ENCODE measurements at places on chromosomes 11 and 22.

DNA sequence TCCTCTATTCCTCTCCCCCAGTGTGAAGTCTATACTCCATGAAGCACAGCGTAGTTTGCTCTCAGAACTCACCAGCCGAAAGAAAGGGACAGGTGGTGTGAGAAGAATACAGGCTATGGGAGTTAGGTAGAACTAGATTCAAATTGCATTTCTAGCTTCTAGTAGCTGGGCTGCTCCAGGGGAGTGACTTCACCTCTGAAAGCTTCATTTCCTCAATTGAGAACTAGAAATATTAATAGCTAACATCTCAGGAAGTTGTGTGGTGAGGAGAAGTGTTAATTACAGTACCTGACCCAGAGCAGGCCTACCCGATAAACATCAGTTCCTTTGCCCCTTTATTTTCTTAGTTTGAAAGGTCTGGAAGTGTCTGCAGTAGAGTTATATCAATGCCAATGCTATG is 484.7 kb upstream of the TENM4 start:
- DNase-seq = no peak

GRCh38 chr11:119029340-119030028 is 1.2 kb downstream of the SLC37A4 start:
- DNase-seq = peak; percentile 45

DNA sequence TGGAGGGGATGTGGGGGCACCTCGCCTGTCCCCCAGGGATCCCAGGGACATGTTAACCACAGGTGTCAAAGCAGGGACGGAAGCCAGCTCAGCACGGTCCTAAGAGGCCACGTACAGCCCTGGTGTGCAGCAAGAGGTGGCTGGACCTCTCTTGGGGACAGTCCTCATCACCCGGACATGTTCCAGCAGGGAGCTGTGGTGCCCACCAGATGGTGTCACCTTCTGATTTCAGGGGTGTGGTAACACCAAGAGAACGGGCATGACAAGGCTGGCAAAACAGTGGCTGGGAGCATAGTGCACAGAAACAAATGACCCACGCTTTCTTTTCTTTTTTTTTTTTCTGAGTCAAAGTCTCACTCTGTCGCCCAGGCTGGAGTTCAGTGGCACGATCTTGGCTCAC is 25.6 kb upstream of the COMT start:
- no peak for DNase-seq

DNA sequence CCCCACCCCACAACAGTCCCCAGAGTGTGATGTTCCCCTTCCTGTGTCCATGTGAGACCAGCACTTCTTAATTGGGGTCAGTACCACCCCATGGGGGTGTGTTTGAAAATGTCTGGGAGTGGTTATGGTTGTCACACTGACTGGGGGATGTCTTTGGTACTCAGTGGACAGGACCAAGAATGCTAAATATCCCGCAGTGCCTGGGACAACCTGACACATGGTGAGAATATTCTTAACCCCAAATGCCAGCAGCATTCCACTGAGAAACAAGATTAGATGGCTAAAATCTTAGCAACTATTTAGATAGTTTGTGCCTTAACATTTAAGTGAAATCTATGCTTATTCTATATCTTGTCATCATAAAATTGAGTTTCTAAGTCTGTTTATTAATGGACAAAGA is 177.5 kb upstream of the ZBED5 start:
- no peak for DNase-seq

- DNase-seq = no peak
Observed at GRCh38 chr11:64400667-64401066, 41.7 kb downstream of the RPS6KA4 start.

DNA sequence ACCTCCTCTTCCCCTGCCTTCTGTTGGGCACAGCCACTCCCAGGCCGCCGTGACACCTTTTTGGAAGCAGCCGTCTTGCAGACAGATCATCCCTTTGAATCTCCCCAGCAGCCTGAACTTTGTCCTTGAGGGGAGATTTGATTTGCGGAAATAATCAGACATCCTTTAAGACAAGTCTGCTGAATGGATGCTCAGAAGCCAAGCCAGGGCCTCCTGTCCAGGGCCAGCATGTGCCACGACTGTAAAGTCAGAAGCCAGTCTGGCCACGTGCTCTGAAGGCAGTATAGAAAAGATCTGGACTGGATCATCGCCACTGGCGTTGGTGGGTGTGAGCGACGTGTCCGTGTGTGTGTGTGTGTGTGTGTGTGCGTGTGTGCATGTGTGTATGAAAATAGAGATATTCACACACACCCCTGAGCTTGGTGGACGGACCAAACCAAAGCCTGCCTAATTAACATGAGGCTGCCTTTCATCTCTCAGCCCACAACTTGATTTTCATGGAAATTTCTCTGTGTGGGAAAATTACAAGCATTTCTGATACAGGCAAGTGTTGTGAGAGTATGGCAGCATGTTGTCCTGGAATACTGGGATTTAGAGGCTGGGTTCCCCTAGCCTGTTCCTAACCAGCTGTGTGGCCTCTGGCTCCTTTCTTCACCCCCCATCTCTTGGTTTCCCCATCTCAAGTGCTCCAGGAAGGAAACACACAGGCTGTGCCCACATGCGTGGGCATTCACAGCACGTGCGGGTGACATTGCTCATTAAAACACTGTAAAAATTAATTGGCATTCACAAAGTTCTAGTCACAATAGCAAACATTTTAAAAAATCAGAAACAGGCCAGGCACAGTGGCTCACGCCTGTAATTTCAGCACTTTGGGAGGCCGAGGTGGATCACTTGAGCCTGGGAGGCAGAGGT is 61.8 kb upstream of the WNT7B start:
- no peak for DNase-seq

GRCh38 chr11:128964463-128964930 is 21.8 kb upstream of the TP53AIP1 start:
- no peak for DNase-seq

Measured in foreskin melanocyte (primary cell).